ENCODE measurements at places on chromosomes 13 and 19.
A peak's percentile ranks its signal among the peaks of the same experiment; 100 is the strongest.

- peaks cover 49% of the 10 kb centered on the region for H3K4me1 ChIP-seq
- peak overlapping the region; percentile 74 for H3K4me3 ChIP-seq
- DNase-seq, result peak; percentile 68
- peak overlapping the region; percentile 45 for H3K27ac ChIP-seq
Measured at GRCh38 chr19:49114630-49115363, 627 bp downstream of the LIN7B start.

DNA sequence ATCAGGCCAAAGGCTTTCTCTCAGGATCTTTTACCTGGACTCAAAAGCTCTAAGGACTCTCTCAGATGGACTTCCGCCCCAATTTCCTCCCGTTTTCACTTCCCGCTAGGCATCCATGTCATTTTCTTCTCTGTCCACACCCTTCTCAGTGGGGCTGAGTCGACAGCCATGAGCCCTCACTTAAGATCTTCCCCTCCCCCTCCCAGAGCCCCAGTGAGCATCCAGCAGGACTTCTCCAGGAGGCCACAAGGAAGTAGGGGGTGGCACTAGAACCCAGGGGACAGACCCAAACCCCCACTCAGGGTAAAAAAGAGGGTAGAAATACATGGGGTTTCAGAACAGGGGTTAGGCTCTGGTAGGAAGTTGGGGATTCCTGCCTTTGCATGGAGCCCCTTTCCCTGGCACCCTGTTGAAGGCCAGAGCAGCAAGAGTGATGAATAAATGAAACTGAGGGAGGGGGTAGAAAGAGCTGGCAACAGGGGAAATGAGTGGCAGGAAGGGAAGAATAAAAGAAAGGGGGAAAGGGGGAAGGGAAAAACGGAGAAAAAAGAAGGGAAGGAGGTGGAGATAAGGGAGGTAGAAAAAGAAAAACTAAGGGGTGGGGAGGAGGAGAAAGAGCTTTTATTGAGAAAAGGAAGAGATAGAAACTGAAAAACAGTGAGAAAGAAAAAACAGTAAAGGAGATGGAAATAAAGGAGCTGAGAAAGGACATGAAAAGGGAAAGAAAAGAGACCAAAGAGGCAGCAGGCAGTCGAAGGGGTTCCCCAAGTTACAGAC is 42.3 kb downstream of the DEDD2 start:
- H3K4me3 ChIP-seq, result no peak overlapping the region
- no peak for DNase-seq

GRCh38 chr19:19444681-19445155 is 39.2 kb downstream of the GATAD2A start:
- H3K27ac ChIP-seq, result no peak overlapping the region
- H3K4me1 ChIP-seq, result peaks cover 10% of the 10 kb centered on the region
- DNase-seq, result peak; percentile 24
- H3K27me3 ChIP-seq, result no peaks in the 10 kb centered on the region
- H3K36me3 ChIP-seq, result peaks cover 21% of the 10 kb centered on the region

DNA sequence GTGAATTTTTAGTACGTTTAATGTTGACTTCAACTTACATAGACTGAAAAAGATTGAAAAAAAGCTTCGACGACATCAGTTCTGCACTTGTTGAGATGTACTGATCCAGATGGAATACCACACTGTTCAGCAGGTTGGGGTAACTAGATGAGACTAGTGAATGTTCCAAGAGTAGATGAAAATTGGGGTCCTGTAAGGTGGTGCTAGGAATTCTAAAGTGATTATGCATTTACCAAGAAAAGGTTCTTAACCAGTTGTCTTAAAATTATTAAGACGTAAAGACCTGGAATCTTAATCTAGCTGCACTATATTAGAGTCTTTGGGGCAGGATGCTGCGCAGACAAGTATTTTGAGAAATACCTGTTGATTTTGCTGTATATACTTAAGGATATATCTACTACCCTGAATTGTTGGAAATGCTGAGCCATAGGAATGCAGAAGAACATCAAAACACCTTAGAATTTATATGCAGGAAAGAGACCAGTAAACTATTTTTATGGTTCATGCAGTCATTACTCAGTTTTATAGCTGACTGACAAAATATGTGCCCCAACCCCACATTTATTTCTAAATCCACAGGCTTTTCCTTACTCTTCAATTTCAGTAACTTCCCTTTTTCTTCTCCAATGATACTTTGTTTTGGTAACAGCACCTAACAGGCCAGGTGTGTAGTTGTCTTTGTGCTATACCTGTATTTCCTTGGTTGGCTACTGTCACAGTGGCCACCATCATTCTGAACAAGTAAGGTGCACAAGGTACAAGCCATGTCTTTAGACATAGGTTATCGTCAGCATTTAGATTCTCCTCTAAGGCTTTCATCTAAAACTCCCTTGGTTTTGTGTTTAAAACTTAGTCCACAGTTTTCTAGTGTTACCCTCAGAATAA is 8.6 kb downstream of the MIR17HG start:
- DNase-seq, result no peak
- no peak overlapping the region for H3K4me3 ChIP-seq
- H3K36me3 ChIP-seq, result peaks cover 49% of the 10 kb centered on the region
- H3K4me1 ChIP-seq, result no peaks in the 10 kb centered on the region

- no peaks in the 10 kb centered on the region for H3K27me3 ChIP-seq
- DNase-seq, result no peak
- H3K4me3 ChIP-seq, result no peak overlapping the region
- no peak overlapping the region for H3K27ac ChIP-seq
Measured at GRCh38 chr19:16249826-16250404, 52.2 kb downstream of the AP1M1 start.

DNA sequence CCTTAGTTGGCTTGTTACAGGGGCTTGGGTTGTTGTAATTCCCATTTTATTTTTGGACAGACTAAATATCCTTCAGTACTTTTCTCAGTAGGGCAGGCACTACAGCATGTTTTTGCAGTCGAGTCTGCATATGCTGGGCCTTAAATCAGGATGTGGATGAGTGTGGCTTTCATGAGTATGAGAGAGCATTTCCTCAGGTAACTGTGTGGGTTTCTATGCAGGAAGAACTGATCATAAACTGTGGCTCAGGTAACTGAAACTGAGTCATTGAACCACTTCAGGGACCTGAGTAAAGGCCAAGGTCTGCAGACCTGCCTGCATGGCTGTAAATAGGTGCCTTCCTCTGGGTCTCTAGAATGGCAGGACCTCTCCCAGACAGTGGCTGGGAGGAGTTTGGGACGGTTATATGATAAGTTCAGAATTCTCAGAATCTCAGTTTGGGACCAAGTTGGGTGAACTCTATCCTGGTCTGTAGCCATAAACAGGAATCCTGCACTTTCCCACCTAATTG is 112.1 kb downstream of the ZNF737 start:
- DNase-seq, result no peak
- no peaks in the 10 kb centered on the region for H3K4me1 ChIP-seq
- no peak overlapping the region for H3K27ac ChIP-seq

- DNase-seq, result no peak
- H3K36me3 ChIP-seq, result no peaks in the 10 kb centered on the region
- no peak overlapping the region for H3K4me3 ChIP-seq
- peaks cover 7% of the 10 kb centered on the region for H3K4me1 ChIP-seq
- H3K27ac ChIP-seq, result no peak overlapping the region
Measured at GRCh38 chr13:40060296-40061007, 405.0 kb downstream of the COG6 start.

DNA sequence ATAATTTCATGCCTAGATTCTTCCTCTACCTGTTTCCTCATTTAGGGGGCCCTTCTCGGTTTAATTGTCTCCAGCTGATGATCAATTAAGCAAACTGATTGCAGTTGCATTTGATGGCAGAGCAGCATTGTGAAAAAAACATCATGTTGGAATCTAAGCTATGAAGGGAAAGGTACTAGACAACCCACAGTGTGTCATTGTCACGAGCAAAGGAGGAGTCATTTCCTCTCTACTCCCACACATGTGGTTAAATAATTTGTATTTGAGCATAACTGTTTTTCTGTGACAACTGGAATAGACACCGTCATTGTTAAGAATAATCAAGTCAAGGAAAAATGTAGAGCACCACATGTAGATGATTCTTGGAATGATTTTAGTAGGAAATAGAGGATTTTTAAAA is 240.3 kb downstream of the DCT start:
- H3K4me3 ChIP-seq, result no peak overlapping the region
- H3K4me1 ChIP-seq, result peaks cover 6% of the 10 kb centered on the region
- no peak for DNase-seq

DNA sequence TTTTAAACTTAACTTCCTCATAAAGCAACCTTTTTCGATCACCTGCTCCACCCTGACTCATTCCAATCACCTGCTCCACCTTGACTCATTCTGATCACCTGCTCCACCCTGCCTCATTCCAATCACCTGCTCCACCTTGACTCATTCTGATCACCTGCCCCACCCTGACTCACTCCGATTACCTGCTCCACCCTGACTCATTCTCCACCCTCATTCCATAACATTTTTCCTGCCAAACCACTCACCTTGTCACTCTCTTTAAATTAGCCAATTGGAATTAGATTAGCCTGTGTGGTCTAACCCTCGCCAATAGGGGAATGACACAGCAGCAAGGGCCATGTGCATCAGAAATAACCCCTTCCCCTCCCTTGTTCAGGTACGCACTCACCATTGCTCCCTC is 31.9 kb upstream of the ZNF83 start:
- no peak for DNase-seq
- no peak overlapping the region for H3K4me3 ChIP-seq
- no peak overlapping the region for H3K27ac ChIP-seq
- H3K4me1 ChIP-seq, result no peaks in the 10 kb centered on the region

- no peak overlapping the region for H3K4me3 ChIP-seq
- H3K4me1 ChIP-seq, result no peaks in the 10 kb centered on the region
- no peaks in the 10 kb centered on the region for H3K27me3 ChIP-seq
- H3K36me3 ChIP-seq, result no peaks in the 10 kb centered on the region
- DNase-seq, result no peak
Measured at GRCh38 chr13:57346786-57347185, 179.8 kb downstream of the PRR20E start.

DNA sequence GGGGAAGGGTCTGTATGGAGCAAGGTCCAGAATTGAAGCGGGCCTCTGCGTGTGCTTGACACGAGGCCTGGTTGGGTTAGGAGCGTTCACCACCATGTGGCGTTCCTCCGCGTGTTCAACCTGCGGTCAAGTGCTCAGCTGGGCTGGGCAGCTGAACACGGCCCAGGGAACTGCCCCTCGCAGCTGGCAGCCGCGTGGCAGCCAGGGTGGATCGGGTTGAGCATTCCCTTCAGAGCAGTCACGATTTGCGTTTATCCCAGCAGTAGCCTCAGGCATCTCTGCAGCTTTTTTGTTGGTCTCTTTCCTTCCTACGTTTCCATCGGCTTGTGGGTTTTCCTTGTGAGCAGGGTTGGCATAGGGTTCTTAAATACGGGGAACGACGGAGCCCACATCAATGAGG is 28.7 kb upstream of the F2RL3 start:
- no peaks in the 10 kb centered on the region for H3K27me3 ChIP-seq
- no peak overlapping the region for H3K4me3 ChIP-seq
- H3K27ac ChIP-seq, result no peak overlapping the region
- H3K4me1 ChIP-seq, result no peaks in the 10 kb centered on the region
- DNase-seq, result no peak
- H3K36me3 ChIP-seq, result peaks cover 57% of the 10 kb centered on the region

Measured in SJSA1 (cell line).